ENCODE measurements at places on chromosomes 3 and 15.

DNA sequence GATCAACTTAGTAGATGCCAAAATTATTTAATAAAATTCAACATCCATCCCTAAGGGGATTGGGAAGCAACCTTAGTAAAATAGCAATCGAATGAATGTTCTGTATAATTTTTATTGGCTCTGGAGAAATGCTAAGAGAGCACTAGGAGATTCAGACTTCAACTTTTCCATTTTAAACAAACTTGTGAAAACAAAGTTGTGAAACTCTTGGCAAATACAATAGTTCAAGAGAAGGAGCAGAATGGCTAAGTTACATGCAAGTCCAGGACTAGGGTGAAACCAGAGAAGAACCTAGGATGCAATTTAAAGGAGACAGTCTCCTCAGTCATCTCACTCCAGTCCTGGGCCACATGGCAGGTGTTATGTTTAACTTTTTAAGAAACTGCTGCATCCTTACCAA, 16.7 kb upstream of the ZNF280D start:
- DNase-seq: no peak

GRCh38 chr3:57393977-57394376, 101.5 kb upstream of the ASB14 start:
- DNase-seq: no peak

GRCh38 chr15:96273317-96274086, 57.0 kb upstream of the NR2F2 start:
- DNase-seq: no peak

DNA sequence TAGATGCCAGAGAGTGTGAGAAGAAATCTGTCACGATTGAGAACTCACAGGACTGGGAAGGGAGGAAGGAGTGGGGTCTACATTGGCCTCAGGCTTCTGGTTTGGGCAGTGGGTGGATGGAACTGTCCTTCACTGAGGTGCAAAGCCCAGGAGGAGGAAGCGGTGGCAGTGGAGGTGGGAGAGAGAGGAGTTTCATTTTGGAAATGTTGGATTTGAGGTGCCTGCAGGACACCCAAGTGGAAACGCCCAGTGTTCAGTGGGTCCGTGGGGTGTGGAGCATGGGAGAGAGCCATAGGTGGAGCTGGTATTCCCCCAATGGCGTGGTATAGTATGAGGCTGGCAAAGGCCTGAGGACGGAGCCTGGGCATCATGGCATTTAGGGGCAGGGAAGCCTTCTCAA, 9.3 kb upstream of the EPHB3 start:
- no peak for DNase-seq

DNA sequence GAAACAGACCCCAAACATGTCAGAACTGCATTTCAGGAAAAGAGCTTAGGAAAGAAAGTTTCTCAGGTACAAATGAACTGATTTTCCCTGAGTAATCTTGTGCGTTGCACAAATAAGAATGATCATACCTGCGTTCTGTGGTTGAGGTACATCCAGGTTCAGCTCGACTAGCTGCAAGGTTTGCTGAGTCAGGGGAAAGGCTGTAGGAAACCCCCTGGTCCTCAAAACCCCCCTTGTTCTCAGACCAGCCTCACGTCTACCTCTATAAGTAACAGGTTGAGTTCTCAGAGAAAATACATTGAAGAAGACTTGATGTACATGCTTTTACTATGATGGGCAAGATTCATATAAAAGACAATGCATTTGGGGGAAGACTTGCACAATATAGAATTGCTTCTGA, 137.7 kb upstream of the ICE2 start:
- DNase-seq: no peak
